Ovary (tissue), 10 donors: ENCODE measurements at places on chromosomes 13 and 19.
A peak's percentile ranks its signal among the peaks of the same experiment; 100 is the strongest.

DNA sequence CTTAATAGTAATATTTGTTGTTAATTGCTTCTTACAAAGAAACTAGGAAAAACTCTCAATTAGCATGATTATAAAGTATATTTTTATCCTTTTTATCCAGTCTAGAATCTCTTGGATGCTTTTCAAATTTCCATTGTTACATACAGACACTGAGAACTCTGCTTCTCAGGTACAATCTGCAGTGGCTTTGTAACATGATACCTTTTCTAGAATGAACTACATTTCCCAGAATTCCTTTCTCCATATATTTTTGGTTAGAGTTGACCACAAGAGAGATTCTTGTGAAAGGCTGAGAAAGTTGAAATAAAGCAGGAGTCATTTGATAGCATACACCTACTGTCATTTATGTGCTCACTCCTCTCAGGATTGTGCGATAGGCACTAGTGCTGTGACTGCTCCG is 148.6 kb downstream of the SLITRK6 start:
- H3K4me1 ChIP-seq = no peaks in the 10 kb centered on the region
- no peak overlapping the region for H3K27ac ChIP-seq
- no peak for DNase-seq
- H3K27me3 ChIP-seq = no peaks in the 10 kb centered on the region

GRCh38 chr13:100962585-100962984 is 288.0 kb upstream of the TMTC4 start:
- H3K36me3 ChIP-seq = no peaks in the 10 kb centered on the region
- no peaks in the 10 kb centered on the region for H3K4me1 ChIP-seq
- DNase-seq = no peak
- H3K4me3 ChIP-seq = no peak overlapping the region

DNA sequence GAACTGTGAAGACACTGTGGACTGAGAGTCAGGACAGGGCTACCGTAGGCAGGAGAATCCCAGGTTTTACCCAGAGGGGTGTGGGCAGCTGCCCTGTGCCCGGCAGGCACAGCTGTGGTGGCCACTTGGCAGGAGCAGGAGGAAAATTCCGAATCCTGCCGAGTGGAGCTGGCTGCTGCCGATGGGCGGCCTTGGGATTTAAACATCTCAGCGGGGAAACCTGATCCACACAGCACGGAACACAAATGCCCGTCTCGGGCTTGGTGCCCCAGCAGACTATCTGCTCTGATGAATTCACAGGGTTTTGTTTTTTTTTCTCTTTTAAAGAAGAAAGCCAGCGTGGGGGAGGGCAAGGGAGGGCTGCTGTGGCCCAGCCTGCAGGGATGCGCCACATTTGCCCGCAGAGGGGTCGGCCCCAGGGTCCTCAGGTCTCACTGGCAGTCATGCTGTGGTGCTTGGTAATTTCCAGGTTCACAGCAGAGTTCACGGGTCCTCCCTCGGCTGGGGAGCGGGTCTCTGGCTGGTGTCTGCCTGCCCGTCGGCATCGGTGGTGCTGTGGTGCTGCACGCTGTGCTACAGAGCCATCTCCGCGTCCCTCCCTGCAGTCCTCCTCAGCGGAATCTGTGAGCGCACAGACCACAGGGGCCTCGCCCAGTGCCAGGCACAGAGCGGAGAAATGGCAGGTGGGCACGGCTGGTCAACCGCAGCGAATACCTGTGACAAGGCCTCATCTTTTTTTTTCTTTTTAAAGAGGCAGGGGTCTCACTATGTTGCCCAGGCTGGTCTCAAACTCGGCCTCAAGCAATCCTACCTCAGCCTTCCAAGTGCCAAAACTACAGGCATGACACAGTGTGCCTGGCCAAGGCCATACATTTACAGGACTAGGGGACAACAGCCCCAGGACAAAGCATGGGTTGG is 28.1 kb downstream of the MPND start:
- no peaks in the 10 kb centered on the region for H3K36me3 ChIP-seq
- H3K4me1 ChIP-seq = peaks cover 56% of the 10 kb centered on the region
- DNase-seq = no peak
- no peaks in the 10 kb centered on the region for H3K27me3 ChIP-seq
- no peak overlapping the region for H3K4me3 ChIP-seq
- no peak overlapping the region for H3K27ac ChIP-seq

DNA sequence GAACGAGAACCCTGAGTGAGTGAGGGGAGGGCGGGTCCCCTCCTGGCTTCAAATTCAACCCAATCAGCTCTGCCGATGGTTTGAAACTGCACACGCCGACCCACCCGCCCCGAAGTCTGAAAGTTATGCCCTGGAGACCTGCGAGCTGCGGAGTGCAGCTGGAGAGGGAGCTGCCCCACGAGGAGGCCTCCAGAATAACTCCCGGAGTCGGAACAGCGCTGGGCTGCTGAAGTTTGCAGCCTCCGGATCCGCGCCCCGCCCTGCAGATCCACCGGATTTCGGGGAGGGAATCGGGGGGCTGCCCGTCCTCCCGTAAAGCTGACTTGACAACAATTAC is 7.0 kb downstream of the POU4F1 start:
- no peaks in the 10 kb centered on the region for H3K27me3 ChIP-seq
- H3K27ac ChIP-seq = no peak overlapping the region
- peaks cover 3% of the 10 kb centered on the region for H3K4me1 ChIP-seq
- no peak overlapping the region for H3K4me3 ChIP-seq
- no peak for DNase-seq

DNA sequence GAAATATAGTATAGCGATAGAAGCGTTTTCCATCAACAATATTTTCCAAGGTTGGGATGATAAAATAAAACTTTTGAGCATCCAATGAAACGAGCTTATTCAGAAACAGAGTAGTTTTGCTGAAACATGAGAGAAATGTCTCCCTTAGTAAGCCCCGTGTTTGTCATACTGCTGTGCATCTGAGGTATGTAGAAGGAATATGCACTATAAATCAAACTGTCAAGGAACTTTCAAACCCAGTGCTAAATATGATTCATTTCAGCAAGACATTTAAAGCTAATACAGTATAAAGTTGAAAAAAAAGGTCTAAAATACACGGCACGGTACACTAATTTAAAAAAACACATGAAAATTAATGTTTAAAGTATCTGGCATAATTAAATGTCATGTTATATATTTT is 546.2 kb downstream of the SLITRK5 start:
- no peak overlapping the region for H3K4me3 ChIP-seq
- H3K36me3 ChIP-seq = no peaks in the 10 kb centered on the region
- no peaks in the 10 kb centered on the region for H3K4me1 ChIP-seq
- no peaks in the 10 kb centered on the region for H3K27me3 ChIP-seq
- no peak for DNase-seq

DNA sequence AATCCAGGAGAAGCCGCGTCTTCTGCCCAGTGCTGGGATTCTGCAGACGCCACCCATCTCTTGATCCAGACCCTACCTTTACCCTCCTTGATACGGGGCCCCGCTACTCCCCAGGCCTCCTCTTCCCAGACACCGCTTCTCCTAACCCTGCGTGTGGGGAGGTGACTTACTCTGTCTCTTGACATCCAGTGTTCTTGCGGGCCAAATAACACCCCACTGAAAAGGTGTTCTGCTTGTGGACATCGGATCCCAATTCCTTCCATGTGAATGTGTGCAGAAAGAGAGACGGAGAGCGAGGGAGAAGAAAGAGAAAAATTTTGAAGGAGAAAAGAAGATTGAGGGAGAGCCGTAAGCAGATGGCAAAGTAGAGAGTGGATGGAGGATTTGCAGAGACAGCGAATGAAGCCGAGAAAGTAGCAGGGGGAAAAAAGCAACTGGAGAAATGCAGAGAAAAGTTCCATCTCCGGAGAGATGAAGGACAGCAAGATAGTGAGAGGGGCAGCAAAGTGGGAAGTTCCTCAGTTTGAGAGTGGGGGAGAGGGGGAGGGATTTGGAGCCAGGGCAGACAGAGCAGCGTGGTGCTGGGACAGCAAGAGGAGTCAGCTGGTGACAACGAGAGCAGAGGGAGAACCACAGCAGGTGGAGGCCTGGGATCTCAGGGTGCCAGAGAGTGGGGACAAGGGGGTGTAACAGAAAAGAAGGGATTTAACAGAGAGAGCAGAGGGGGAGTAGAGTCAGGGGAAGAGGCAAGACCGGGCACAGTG is 814 bp downstream of the ZNF480 start:
- H3K4me3 ChIP-seq = peak overlapping the region; percentile 68
- no peaks in the 10 kb centered on the region for H3K36me3 ChIP-seq
- no peaks in the 10 kb centered on the region for H3K27me3 ChIP-seq
- peak overlapping the region; percentile 50 for H3K27ac ChIP-seq
- H3K4me1 ChIP-seq = peaks cover 4% of the 10 kb centered on the region
- DNase-seq = peak; percentile 23

DNA sequence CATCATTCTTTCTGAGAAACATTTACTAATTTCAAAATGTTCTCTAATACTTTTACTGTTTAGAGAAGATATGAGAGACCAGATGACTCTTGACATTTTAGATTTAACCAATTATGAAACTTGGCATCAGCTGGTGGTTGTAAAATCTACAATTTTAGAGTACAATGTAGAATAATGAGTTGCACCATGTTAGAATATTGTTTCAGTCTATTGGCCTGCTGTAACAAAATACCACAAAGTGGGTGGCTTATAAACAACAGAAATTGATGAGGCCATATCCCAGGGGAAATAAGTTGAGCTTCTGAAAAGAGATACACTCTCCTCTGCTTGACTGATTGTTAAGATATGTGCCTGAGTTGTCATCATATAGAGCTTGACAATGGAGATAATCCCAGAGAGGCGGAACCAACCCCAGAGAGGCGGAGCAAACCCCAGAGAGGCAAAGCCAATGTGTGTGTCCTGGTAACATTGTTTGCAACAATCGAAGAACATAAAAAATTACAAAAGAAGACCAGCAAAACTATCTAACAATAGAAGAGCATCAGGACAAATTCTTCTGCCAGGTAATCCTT is 373.0 kb upstream of the SLITRK1 start:
- no peaks in the 10 kb centered on the region for H3K4me1 ChIP-seq
- no peaks in the 10 kb centered on the region for H3K27me3 ChIP-seq
- no peaks in the 10 kb centered on the region for H3K36me3 ChIP-seq
- no peak overlapping the region for H3K4me3 ChIP-seq
- no peak overlapping the region for H3K27ac ChIP-seq
- DNase-seq = no peak

DNA sequence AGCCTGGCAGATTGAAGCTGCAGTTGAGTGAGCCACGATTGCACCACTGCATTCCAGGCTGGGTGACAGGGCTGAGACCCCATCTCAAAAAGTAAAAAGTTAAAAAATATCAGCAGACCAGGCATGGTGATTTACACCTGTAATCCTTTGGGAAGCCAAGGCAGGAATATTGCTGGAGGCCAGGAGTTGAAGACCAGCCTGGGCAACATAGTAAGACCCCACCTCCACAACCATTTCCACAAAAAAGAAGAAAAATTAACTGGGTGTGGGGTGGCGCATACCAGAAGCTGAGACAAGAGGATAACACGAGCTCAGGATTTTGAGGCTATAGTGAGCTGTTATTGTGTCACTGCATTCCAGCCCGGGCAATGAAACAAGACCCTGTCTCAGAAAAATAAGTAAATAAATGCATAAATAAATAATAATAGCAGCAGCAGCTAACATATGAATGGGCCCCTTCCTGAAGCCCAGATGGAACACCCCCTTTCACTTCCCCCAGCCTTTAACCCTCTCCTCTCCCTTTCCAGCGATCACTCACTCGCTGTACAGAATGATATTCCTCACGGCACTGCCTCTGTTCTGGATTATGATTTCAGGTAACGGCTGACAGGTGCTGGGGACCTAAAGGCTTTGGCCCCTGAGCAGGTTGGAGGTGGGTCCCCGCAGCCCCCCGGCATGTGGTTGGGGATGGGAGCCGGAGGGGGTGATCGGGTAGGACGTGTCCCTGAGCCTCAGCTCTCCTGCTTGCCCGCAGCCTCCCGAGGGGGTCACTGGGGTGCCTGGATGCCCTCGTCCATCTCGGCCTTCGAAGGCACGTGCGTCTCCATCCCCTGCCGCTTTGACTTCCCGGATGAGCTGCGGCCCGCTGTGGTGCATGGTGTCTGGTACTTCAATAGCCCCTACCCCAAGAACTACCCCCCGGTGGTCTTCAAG is 3.2 kb downstream of the MAG start:
- no peaks in the 10 kb centered on the region for H3K4me1 ChIP-seq
- H3K36me3 ChIP-seq = no peaks in the 10 kb centered on the region
- H3K27me3 ChIP-seq = no peaks in the 10 kb centered on the region
- H3K4me3 ChIP-seq = no peak overlapping the region
- H3K27ac ChIP-seq = no peak overlapping the region

GRCh38 chr19:58586133-58586765 is 13.1 kb upstream of the MZF1 start:
- H3K27ac ChIP-seq = no peak overlapping the region
- H3K27me3 ChIP-seq = no peaks in the 10 kb centered on the region
- peaks cover under 1% of the 10 kb centered on the region for H3K4me1 ChIP-seq
- no peaks in the 10 kb centered on the region for H3K36me3 ChIP-seq
- H3K4me3 ChIP-seq = no peak overlapping the region
- DNase-seq = no peak

- no peaks in the 10 kb centered on the region for H3K27me3 ChIP-seq
- H3K27ac ChIP-seq = no peak overlapping the region
- no peak for DNase-seq
- no peak overlapping the region for H3K4me3 ChIP-seq
- H3K4me1 ChIP-seq = no peaks in the 10 kb centered on the region
Measured at GRCh38 chr19:15859187-15859586, 38.7 kb downstream of the CYP4F2 start.

DNA sequence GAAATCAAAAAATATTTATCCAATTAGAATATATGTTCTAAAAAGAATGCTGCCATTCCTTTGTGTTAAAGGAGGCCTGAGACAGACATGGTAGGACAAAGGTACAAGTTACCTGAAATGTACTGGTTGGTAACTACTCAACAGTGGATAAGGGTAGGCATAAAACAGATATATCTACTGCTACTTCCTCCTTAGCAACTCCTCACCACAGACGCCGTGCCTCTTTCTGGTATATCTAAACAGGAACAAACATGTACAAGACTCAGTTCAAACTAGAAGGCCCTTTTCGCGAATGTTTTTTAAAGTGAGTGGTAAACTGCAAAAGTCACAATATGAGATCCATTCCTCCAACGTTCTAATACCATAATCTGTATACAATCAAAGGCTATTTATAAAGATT is 86.9 kb downstream of the TBC1D4 start:
- H3K4me1 ChIP-seq = peaks cover 9% of the 10 kb centered on the region
- no peak for DNase-seq
- no peaks in the 10 kb centered on the region for H3K27me3 ChIP-seq
- no peak overlapping the region for H3K4me3 ChIP-seq

DNA sequence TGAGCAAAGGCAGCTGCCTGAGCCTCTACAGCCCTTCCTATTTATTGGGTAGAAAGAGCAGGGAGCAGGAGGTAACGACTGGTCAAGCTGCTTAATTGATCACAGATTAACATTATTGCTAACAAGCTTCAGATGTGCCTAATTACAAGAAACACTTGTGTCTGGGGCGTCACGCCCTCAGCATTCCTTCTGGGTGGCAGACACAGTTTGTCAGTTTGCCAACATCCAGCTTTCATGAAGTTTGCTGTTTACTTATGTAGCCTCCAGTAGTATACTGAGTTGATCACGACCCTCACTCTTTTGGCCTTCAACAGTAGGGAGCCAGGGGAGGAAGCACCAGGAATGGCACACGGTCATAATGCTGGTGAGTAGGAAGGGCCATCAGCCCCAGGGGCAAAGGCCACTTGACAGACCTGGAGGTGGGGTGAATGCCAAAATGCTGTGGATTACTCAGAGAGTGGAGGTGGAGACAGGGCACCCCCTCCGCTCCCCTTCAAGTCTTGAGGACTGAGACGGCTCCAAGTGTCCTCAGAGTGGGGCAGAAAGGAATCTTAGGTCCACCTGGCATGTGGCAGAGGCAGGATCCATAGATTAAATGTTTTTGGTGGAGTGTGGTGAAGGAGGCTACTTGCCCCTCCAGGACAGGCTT is 34.9 kb upstream of the PSPC1 start:
- DNase-seq = no peak
- H3K27me3 ChIP-seq = no peaks in the 10 kb centered on the region
- no peak overlapping the region for H3K4me3 ChIP-seq
- H3K27ac ChIP-seq = no peak overlapping the region

GRCh38 chr13:53136554-53137215 is 108.1 kb downstream of the OLFM4 start:
- H3K36me3 ChIP-seq = no peaks in the 10 kb centered on the region
- no peak overlapping the region for H3K4me3 ChIP-seq
